ENCODE measurements at places on chromosomes 3 and 15.

DNA sequence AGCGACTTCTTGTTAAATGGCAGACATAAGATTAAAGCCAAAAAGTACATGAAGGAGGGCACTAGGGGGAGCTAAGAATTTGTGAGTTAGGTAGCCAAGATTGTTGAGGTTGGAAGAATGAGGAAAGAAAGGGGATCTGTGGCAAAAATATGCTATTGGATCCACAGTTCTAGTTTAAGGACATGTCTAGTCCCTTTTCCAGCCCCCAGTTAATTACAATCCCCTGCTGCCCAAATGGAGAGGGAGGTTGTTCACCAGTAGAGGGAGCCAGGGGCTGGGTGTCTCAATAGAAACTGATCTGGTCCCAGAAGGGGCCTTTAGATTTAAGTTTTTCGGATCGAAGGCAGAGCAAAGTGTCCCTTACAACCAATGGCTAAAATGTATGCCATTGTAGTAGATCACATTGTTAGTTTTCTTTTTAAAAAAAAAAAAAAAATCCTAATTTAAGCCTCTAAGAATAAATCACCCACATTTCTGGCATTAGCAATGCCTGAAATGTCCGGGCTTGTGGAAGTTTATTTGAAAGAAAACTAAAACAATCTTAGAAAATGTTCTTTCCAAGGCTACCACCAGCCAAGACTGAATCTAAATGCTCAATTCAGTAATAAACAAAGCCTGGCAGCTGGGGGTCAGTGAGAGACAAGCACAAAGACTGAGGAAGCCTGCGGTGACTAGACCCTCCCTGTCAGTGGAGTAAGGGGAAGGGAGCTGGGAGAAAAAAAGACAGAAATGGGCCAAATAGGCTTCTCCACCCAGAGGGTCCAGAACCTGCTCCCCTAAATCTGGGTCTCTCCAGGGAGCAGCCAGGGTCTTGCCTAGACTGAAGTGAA lies 7.1 kb downstream of the COL8A1 start:
- DNase-seq: no peak

- DNase-seq: no peak
Observed at GRCh38 chr3:116896116-116896515, 186.5 kb downstream of the TUSC7 start.

- no peak for DNase-seq
Observed at GRCh38 chr3:56702490-56703315, 19.6 kb upstream of the TASOR start.

DNA sequence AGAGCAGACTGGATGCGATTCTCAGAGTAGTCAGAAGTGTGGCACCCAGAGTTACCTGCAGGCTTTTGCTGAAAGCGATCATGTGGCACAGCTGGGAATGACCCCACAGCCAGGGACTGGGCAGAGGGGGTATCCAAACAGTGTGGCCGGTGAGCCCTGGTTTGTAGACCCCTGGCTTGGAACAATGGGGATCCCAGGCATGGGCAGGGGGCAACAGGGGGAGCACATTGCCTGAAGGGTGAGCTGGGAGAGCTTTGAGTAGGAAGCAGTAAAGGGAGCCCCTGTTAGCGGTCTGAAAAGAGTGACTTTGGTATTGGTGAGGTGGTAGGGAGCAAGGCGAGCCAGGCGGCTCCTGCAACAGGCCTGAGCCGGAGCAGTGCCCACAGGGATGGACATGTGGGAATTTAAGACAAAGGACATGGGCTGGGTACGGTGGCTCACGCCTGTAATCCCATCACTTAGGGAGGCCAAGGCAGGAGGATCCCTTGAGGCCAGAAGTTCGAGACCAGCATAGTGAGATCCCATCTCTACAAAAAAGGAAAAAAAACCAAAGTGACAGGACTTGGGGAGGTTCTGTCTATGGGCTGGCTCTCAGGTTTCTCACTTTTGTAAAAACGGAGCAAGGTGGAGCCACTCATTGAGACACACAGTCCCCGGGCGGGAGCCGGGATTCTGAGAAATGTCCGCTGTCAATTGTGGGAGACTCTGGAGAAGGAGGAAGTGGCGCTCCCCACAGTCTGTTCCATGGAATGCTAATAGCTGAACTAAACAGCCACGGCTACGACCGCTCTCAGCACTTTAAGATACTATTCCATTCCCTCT lies 223.8 kb upstream of the LYSMD4 start:
- DNase-seq: no peak

DNA sequence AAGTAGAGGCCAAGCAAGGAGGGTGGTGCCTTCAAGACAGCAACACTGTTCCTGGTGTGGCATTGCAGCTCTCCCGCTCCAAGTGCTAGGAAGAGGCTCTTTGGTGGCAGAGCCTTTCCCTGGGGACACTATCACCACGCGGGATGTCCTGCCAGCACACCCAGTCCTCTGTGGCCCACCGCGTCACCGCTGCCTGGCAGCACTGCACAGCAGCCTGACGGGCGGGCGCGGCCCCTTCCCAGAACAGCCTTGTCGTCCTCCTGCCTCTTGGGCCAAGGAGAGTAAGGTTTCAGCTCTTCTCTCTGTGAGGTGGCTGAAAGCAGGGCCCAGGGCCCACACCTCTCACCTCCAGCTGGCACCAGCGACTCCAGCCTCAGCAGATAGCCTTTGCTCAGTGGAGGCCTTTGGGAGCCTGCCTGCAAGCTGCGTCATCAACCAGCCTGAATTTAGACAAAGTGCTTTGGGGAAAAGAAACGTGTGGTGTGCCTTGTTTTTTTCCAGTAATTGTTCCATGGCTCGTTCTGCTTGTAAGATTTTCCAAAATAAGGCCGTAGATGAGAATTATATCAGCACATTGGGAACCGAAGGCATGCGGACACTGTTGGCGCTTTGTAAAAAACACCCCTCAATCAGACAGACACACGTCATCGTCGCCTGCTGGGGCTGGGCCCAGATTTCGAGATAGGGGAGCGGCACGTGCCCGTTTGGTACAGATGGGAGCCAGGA lies 65.0 kb downstream of the AAGAB start:
- DNase-seq: no peak

DNA sequence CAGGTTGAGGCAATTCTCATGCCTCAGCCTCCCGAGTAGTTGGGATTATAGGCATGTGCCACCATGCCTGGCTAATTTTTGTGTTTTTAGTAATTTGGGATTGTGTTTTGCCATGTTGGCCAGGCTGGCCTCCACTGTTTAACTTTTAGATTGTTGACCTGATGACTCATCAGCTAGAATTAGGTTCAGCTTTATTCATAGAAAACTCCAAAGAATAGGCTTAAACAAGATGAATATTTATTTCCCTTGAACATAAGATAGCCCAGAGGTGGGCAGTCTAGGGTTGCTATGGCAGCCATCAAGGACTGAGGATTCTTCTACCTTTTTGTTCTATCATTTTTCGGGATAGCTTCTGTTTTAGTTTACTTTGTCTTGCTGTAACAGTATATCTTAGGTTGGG lies 99.6 kb upstream of the SELENOK start:
- no peak for DNase-seq

DNA sequence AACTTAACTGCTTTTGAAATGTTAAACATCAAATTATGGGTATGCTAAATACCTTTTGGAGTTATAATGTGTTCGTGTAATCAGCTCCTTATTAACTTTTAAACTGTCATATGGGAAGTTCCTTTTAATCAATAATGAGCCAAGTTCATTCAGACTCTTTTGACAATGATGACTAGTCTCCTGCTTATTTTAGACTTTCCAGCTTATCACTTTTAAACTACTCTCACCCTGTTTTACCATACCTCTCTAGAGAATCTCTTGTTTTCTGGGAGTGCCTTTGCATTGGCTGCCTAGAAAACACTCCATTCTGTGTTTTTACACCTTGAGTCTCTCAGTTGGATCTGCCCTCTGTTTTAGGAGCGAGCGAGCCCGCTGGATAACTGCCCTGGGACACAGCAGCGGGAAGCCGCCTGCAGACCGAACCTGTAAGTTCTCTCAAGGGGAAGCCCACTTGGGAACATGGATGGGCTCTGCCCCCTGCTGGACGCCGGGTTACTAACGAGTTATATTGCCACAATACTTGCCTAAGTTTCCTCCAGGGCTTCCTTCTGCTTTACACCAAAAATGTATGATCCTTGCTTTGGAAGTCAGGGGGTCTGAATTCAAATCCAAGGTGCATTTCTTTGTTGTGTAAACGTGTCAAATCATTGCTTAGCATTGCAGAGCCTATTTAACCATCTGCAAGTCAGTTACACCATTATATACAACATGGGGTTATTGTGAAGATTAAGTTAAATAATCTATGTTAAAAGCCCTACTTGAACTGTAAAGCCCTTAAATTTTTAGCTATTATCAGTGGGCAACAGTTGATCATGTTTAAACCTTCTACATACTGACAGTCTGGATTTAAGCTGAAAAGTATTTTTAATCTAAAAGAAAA lies 71.3 kb downstream of the DHX36 start:
- DNase-seq: peak; percentile 38

GRCh38 chr15:62737551-62737950 lies 305.0 kb upstream of the TPM1 start:
- no peak for DNase-seq

- no peak for DNase-seq
Observed at GRCh38 chr15:69713726-69714559, 261.3 kb downstream of the RPLP1 start.

- DNase-seq: no peak
Observed at GRCh38 chr3:25038922-25039321, 389.1 kb upstream of the RARB start.

DNA sequence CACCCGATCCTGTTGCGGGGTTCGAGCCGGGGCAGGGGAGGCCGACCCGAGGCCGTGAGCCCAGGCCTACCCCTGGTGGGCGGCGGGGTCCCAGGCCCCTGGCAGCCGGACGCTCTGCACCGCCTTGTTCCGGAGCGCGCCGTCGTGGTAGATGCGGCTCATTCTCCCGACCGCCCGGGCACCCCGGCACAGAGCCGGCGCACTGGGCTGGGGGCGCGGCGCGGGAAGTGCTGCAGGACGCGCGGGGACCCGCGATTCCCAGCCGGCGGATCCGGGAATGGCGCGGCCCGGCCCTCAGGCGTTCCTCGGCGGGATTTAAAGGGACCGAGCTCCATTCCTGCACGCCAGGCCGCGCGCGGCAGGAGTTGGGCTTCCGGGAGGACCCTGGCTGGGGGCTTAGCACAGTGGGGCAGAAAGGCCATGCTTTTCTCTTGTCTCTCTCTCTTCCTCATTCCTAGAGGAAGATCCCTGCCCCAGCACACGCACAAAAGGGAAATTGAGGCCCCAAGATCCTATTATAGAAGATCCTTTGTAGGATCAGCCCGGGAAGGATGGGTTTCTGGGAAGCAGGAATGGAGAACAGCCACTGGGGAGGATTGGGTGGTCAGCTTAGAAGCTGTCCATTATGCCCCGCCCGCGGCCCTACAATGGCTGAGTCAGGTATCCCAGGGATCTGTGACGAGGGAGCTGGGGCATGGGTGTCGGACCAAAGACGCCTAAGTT lies at the start of gene ARPIN:
Gene ARPIN, minus strand, starts transcription at position 279 of the 723 bp plus-strand sequence. Its CDS starts 117 bp downstream, at position 162.
- no peak for DNase-seq

DNA sequence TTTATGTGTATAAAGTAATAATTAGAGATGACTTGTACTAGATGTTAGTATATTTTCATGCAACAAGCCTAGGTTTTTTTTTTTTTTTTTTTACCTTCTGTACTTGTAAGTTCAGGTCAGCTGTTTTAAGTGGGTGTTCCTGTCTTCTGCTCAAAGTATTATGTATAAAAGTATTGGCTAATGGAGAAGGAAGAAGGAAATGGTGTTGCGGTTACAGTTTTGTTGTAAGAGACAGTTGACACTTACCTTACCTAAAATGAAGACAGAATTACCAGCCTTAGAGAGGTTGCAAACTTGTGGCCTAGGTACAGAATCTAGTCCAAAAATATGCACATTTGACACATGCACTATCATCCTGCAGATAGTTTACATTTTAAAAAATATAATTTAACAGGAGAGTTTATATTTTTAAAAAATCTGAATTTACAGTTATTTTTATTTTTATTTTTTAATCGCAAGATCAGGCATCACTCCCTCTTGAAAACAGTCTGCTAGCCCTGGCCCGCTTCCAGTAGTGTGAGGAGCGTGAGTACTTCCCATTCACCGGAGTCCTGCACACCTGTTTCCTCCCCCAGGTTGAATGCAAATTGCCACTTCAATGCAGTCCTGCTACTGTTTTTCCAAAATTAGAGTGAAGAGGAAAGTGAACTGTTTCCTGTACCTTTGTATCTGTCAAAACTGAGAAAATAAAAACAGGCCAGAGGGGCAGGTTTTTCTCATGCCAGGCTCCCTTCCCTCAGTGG lies 224.3 kb upstream of the SOX2 start:
- DNase-seq: no peak

DNA sequence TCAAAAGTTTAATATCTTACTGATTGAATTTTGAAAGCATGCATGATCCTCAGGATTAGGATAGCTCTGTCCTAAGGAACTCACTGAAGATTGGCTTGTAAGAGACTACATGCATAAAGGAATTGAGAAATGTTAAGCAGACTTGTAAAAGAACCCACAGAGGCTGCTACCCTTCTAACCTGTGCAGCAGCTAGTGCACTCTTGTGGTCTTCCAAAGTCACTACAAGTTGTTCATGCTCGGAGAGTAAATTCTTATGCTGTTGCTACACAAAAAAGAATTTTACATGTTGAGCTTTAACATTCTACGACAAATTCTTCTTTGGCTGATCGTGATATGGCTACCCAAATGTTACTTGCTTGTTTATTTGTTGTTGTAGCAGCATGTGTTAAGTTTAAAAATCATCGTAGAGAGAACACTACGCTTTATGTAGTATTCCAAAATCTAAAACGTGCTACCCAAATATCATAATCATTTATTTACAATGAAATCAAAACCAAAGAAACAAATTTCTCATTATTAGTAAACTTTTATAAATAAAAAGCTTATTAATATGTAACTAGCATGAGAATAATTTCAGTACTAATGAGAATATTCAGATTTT lies 55.0 kb downstream of the GOLIM4 start:
- DNase-seq: no peak

- no peak for DNase-seq
Observed at GRCh38 chr3:161403251-161403650, 31.9 kb upstream of the SPTSSB start.

DNA sequence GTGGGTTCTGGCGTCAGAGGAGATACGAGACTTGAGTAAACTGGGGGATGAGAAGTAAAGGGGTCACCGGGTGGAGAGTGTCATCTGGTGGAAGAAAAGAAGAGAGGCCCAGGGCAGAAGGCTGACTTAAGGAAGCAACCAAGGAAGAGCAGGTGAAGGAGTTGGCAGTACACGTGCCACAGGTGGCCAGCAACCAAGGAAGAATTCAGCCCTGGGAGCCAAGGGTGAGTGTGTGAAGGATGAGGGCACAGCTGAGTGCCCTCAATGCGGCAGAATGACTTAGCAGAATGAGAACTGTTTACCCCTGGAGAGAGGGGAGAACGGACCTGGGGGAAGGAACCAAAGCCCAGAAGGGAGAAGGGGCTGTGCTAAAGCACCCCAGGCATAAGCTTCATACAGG lies 71.3 kb downstream of the WHAMM start:
- no peak for DNase-seq
